Ovary (tissue), 10 donors: ENCODE measurements at places on chromosomes 4 and X.

- DNase-seq, result no peak
- no peak overlapping the region for H3K4me3 ChIP-seq
- H3K27ac ChIP-seq, result no peak overlapping the region
- no peaks in the 10 kb centered on the region for H3K27me3 ChIP-seq
Observed at GRCh38 chr4:41385481-41385880, 128.8 kb downstream of the UCHL1 start.

DNA sequence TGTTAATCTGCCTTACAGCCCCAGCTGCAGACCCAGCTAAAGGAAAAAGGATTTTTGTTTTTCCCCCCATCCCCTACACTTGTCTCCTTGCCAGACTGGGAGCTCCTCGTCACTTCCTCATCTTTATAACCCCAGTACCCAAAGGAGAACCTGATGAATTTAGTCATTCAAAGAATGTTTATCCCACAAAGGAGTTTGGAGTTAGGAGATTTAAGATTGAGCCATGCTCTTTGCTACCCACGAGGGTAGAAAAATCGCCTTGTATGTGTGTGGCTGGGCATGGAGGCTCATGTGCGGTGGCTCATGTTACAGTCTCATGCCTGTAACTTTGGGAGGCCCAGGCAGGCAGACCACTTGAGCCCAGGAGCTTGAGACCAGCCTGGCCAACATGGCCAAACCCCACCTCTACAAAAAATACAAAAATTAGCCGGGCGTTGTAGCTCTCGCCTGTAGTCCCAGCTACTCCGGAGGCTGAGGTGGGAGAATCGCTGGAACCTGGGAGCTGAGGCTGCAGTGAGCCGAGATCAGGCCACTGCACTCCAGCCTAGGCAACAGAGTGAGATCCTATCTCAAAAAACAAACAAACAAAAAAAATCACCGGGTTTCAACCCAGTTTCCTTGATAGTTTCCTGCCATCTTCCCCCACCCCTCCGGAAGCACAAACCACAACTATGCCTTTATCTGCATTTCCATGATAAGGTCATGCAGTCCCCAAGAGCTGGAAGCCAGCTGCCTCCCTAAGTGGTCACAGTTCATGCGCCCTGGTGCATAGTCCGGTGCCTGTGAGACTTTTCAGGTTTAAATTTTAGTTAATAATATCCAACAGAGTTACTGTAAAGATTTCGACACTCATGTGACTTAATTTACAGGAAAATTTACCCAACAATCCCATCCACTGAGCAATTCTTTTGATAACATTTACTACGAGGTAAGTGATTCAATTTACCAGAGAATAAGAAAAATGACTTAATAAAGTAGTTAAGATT lies 1.5 kb downstream of the CFAP97 start:
- no peak for DNase-seq
- peaks cover 3% of the 10 kb centered on the region for H3K4me1 ChIP-seq
- no peak overlapping the region for H3K27ac ChIP-seq
- H3K4me3 ChIP-seq, result no peak overlapping the region
- no peaks in the 10 kb centered on the region for H3K27me3 ChIP-seq

DNA sequence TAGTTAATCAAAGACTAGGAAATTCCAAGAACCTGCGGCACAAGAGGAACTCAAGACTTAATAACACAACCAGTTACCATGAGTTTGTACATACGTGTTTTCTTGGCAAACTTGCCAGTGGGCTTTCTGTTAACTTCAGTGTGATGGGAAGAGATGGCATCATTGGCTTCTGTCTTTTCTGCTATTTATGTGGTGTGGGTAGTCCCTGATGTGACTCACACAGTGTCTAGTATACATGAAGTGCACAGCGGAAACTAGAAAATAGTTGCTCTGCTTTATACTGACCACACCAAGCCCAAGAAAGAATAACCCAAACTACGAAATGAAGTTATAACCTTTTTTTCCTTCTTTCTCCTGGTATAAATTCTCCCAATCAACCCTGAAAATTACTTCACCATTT lies 24.5 kb downstream of the DAPP1 start:
- H3K36me3 ChIP-seq, result no peaks in the 10 kb centered on the region
- no peaks in the 10 kb centered on the region for H3K27me3 ChIP-seq
- peaks cover 6% of the 10 kb centered on the region for H3K4me1 ChIP-seq
- H3K4me3 ChIP-seq, result no peak overlapping the region
- DNase-seq, result no peak

- no peak overlapping the region for H3K4me3 ChIP-seq
- H3K27ac ChIP-seq, result no peak overlapping the region
- H3K36me3 ChIP-seq, result no peaks in the 10 kb centered on the region
- H3K27me3 ChIP-seq, result no peaks in the 10 kb centered on the region
- H3K4me1 ChIP-seq, result no peaks in the 10 kb centered on the region
Observed at GRCh38 chr4:146342600-146343192, 128.4 kb downstream of the REELD1 start.

GRCh38 chr4:121185960-121186359 lies 21.8 kb upstream of the TNIP3 start:
- H3K36me3 ChIP-seq, result no peaks in the 10 kb centered on the region
- no peak for DNase-seq
- H3K4me1 ChIP-seq, result no peaks in the 10 kb centered on the region
- H3K27ac ChIP-seq, result no peak overlapping the region
- no peaks in the 10 kb centered on the region for H3K27me3 ChIP-seq
